ENCODE measurements at places on chromosomes 3 and 15.

GRCh38 chr3:171072432-171072831 lies 45.9 kb upstream of the SLC2A2 start:
- DNase-seq, result no peak

GRCh38 chr3:148146947-148147826 lies 550.5 kb upstream of the AGTR1 start:
- DNase-seq, result no peak

GRCh38 chr3:49650637-49651036 lies 23.5 kb upstream of the APEH start:
- DNase-seq, result no peak

- DNase-seq, result no peak
Observed at GRCh38 chr3:25831578-25831977, 41.7 kb downstream of the OXSM start.

- DNase-seq, result no peak
Observed at GRCh38 chr15:66959875-66960274, 105.5 kb upstream of the SMAD3 start.

GRCh38 chr3:30098243-30098642 lies 508.2 kb upstream of the TGFBR2 start:
- DNase-seq, result no peak

GRCh38 chr3:24296441-24297205 lies 198.0 kb downstream of the THRB start:
- DNase-seq, result no peak

DNA sequence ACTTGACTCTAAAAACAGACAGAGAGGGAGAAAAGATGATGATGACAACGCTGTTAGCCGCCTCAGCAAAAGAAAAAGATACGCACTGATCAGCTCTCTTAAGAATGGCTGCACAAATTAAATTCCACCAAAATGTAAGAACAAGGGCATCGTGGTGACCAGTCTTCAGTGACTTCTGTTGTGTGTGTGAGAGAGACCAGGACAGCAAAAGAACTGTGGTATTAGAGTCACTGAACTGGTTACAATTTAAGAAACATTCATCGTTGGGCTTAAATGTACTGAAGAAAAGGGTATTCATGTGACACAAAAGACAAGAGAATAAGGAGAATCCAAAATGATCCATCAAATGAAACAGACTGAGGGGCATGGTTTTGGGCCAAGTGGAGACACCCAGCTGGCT lies 86.5 kb downstream of the SUCLG2 start:
- no peak for DNase-seq

DNA sequence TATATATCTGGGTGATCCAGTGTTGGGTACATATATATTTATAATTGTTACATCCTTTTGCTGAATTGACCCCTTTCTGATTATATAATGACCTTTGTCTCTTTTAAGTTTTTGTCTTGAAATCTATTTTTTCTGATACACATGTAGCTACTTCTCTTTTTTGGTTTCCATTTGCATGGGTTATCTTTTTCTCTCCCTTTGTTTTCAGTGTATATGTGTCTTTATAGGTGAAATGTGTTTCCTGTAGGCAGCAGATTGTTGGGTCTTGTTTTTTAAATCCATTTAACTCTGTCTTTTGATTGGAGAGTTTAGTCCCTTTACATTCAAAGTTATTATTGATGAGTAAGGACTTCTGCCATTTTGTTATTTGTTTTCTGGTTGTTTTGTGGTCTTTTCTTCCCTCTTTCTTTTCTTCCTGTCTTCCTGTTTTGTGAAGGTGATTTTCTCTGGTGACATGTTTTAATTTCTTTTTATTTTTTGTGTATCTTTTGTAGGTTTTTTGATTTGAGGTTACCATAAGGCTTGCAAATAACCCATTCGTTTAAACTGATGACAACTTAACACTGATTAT lies 56.8 kb downstream of the STARD9 start:
- DNase-seq, result no peak

DNA sequence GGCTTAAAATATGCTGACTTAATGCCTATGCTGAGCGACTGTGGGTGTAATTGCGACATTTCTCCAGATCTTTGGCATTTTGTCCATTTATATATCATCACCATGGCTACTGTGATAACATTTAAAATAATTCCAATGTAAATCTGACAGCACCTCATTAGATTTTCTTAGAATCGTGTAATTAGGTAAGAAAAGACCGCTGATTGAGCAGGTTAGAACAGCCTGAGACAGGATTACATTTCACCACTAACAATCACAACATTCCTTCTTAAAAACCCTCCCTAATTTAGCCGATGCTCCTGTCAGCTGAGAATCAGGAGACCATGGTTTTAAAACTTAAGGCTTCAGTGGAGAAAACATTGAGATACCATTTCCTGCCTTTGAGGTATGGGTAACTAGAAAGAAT lies 455.3 kb upstream of the PDZRN3 start:
- DNase-seq, result no peak

DNA sequence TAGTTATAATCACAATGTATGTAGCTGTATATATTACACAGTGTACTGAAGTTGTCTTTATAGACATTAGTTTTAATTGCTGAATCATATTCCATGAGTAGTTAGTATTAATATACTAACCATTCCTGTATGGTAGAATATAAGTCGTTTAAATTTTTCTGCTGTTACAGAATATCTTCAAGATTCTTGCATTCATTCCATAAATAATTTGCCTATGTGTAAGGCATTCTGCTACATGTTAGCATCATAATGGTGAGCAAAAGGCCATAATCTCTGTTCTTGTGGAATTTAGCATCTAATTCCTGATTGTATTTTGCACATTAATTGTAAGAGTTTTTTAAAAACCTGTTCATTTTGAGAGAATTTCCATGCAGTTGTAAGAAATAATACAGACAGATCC lies 14.1 kb downstream of the GYG1 start:
- no peak for DNase-seq

GRCh38 chr3:88467191-88467590 lies 317.4 kb downstream of the C3orf38 start:
- DNase-seq, result no peak

DNA sequence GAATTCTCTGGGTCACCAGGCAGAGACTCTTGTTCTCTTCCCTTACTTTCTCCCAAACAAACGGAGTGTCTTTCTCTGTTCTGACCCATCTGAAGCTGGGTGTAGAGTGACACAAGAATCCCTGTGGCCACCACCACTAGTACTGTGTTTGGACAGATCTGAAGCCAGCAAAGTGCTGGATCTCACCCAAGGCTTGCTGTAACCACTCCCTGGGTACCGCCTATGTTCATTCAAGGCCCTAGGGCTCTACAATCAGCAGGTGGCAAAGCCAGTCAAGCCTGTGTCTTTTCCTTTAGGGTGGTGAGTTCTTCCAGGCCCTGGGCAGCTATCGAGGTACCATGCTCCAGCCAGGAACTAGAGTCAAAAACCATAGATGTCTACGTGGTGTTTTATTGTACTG lies 149.2 kb upstream of the CTNNB1 start:
- no peak for DNase-seq

- DNase-seq, result no peak
Observed at GRCh38 chr15:82882273-82882928, 70.1 kb downstream of the HOMER2 start.

- no peak for DNase-seq
Observed at GRCh38 chr3:156862338-156862737, 36.2 kb downstream of the LEKR1 start.

- no peak for DNase-seq
Observed at GRCh38 chr3:153099131-153099530, 62.9 kb upstream of the RAP2B start.

GRCh38 chr3:197203714-197204146 lies 94.7 kb downstream of the DLG1 start:
- DNase-seq, result no peak

GRCh38 chr3:9205345-9206143 lies 43.9 kb downstream of the SRGAP3 start:
- no peak for DNase-seq

GRCh38 chr3:80970292-80970691 lies 791.2 kb downstream of the GBE1 start:
- DNase-seq, result no peak

- DNase-seq, result no peak
Observed at GRCh38 chr3:21392526-21392925, 358.5 kb downstream of the ZNF385D start.

DNA sequence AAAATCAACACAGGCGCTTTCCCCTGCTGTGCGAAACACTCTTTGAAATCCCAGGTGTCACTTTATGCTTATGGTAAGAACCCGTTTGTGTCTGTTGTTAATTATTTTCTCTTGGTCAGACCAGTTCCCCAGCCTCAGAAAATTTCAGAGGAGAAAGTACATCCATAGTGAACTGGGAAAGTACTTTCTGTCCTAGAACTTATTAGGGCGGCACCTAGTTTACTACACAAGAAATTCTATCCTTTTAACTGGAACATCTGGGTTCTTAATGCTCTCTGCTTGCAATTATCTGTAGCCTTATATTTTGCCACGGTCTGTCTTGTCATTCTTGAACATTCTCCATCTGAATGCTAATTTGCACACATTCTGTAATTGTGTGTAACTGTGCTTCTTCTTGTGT lies 215.0 kb downstream of the PTPRG start:
- no peak for DNase-seq

- DNase-seq, result no peak
Observed at GRCh38 chr3:12655701-12656100, 8.2 kb downstream of the RAF1 start.

DNA sequence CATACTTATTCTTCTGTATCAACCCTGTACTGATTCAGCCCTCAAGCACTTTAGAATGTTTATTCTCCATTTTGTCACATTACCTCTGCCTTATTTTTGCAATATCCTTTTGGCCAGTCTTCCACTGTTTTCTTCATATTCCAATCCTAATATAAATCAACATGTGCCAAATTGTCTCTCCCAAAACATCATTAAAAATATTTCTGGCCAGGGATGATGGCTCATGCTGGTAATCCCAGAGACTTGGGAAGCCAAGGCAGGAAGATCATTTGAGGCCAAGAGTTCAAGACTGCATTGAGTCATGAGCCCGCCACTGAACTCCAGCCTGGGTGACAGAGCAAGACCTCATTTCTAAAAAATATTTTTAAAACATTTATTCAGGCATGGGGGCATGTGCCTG lies 641.4 kb upstream of the CBLB start:
- DNase-seq, result no peak

- DNase-seq, result no peak
Observed at GRCh38 chr15:49848282-49848724, 227.5 kb downstream of the DTWD1 start.

GRCh38 chr3:66473692-66474091 lies 27.1 kb downstream of the LRIG1 start:
- DNase-seq, result no peak

DNA sequence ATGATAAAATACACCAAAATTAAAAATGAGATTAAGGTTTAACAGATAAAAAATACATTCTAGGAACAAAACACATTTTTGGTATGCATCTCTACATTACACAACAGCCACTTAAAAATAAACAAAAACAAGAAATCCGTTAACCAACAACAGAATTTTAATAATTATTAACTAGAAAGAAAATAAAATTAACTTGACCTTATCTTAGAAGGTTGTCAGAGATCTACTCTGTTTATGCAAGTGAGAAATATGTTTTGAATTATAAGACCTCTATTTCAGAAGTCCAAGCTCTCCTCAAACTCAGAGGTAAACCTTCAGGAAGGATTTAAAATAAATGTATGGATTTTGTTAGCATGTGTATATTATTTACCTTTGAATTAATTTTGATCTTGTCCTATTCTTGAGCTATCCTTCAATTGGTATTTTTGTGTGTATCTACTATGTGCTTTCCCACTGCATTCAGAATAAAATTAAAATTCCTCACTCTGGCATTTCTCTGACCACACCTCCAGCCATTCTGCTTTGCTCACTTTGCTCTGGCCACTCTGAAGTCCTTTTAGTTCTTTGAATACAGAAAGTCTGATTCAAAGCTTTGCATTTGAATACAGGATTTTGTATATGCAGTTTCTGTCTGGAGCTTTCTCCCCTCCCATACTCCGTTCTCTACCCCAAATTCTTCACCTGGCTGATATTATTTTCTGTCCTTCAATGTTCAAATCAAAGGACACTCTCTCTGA lies 352.0 kb downstream of the ZBTB20 start:
- DNase-seq, result no peak

- DNase-seq, result no peak
Observed at GRCh38 chr3:16295298-16295890, 30.4 kb downstream of the OXNAD1 start.

DNA sequence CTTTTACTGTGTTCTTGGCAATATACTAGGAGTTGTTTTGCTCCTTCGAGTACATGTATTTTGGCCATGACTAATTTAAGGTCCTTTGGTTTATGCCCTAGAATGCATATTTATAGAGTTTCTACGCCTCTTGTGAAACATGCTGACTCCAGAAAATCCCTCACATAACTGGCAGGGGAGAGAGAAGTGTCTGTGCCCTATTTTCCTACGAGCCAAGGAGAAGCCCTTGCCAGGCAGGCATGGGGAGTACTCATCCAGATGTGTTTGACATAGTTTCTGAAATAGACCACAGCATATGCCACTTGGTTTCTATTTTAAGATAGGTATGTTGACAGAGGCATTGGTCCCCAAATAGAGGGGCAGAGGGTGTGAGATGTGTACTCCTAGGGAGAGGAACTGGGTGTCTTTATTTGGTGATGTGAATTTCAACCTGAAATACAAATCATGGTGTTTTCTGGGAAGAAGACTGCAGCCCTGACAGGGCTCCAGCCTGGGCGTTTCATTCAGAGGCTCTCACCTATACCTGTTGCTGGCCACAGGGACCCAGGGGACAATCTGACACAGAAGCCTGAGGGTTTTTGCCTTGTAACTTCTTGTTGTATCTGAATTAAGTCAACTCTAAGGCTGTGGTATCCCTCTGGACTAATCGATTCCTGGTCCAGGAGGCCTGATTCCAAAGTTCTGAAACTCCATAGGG lies 267.8 kb upstream of the C2CD4B start:
- DNase-seq, result no peak

- no peak for DNase-seq
Observed at GRCh38 chr15:40080104-40080503, 28.6 kb downstream of the BMF start.

GRCh38 chr15:94182883-94183282 lies 48.5 kb upstream of the MCTP2 start:
- DNase-seq, result no peak

GRCh38 chr3:51789437-51789836 lies 10.4 kb upstream of the IQCF6 start:
- DNase-seq, result no peak

DNA sequence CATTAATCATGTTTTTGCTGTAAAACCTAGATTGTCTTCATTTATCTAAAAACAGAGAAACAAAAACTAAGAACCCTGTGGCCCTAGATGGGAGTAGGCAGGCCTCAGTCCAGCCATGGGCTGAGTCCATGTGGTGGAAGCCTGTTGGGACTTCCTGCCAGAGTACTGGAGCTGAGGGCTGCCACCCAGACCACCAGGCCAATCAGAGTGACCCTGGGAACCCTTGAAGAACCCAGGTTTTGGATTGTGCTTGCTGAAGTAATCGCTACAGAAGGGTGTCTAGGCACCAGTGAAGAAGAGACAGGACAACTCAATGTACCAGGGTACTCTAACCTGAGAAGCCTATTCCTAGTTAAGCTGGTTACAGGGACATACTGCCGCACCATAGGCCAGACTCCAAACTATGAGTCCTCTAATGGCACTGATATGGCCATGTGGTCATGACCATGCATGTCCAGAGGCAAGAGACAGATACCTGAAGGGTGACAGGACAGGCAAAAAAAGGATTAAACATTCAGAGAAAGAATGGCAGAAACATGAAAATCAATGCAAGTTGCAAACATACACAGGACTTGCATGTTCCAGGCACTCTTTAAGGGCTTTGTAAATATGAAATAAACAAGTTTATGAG lies 12.9 kb downstream of the CSRNP1 start:
- no peak for DNase-seq

Measured in stimulated activated CD8-positive, alpha-beta memory T cell treated with anti-CD3 and anti-CD28 coated beads, Interleukin-4, amount 100 ng/mL, for 1 hour (primary cell).